ENCODE measurements at places on chromosomes 1 and 21.

GRCh38 chr1:112394743-112395062, 1.3 kb upstream of the CTTNBP2NL start:
- no peak for DNase-seq

GRCh38 chr21:46550116-46550941, 54.6 kb downstream of the S100B start:
- peak; percentile 41 for DNase-seq

DNA sequence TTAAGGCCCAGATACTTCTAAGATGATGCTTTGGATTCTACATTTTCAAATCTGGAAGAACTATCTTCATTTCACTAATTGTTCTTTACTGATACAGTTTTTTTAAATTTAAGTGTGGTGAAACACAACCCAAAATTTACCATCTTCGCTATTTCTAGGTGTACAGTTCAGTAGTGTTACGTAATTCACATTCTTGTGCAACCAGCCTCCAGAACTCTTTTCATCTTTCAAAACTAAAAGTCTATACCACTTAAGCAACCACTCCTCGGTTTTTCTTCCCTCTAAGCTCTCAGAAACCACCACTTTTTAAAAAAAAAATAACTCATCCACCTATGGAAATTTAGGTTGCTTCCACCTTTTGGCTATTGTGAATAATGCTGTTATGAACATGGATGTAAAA, 220.7 kb downstream of the PDE4B start:
- no peak for DNase-seq

GRCh38 chr1:153749408-153750005, 21.7 kb downstream of the INTS3 start:
- DNase-seq: peak; percentile 55

DNA sequence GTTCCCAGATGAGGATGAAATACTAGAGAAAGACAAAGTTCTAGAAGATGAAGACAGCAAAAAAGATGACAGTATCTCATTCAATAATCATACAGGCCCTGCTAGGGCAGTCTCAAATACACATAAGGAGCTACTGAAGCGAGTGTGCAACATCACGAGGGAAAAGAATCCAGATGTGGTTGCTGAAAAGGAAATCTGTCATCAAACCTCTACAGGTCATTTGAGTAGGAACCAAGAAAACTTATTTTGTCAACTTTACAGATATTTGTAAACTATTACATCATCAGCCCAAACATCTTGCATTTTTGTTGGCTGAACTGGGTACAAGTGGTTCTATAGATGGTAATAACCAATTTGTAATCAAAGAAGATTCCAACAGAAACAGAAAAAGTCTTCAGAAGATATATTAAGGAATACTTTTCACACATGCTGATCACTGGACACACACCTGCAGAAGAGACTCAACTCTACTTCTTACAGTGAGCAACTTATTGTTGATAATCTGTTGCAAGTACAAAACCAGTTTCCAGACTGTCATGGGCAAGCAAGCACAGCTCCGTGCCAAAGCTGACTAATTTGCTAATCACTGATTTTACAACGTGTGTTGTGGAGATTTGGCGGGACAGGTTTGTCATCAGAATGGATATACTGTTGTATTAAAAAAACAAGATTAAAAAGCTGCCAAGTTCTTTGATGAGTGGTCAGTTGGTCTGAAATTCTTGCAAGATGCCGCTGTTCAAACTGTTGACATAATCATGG, 42.1 kb downstream of the TRIM33 start:
- no peak for DNase-seq

DNA sequence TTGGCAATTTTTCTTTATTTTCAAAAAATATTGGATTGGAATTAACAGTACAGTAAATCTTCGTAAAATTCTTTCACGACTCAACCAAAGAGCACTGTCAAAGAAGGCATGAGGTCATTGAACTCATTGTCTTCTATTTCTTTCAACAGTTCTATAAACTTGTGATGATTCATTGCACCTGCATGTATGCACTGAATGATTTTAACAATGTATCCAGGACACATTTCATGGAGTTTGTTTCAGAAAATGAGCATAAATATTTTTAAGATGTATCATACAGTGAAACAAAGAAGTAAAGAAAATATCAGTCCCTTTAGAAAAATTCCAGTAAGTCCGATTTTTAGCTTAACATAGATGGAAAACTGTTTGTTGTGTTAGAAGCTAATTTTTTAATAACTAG, 33.6 kb upstream of the CD34 start:
- no peak for DNase-seq

DNA sequence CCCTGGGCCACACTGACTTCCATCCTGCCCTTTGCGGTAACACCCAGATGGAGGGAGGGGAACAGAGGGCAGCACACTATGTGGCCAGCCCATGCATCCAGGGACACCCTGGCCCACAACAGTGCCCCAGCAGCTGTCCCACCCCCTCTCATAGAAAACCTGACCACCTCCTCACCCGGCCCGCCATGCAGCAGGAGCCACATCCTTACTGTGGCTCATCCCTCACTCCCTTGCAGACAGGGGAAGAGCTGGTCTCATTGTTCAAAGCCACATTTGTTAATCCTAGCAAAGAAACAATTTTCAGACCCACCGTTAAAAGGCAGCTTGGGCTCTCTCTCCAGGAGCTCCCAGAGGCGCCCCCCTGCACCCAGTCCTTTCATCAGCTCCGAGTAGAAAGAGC, 23.2 kb upstream of the NUP133 start:
- no peak for DNase-seq

DNA sequence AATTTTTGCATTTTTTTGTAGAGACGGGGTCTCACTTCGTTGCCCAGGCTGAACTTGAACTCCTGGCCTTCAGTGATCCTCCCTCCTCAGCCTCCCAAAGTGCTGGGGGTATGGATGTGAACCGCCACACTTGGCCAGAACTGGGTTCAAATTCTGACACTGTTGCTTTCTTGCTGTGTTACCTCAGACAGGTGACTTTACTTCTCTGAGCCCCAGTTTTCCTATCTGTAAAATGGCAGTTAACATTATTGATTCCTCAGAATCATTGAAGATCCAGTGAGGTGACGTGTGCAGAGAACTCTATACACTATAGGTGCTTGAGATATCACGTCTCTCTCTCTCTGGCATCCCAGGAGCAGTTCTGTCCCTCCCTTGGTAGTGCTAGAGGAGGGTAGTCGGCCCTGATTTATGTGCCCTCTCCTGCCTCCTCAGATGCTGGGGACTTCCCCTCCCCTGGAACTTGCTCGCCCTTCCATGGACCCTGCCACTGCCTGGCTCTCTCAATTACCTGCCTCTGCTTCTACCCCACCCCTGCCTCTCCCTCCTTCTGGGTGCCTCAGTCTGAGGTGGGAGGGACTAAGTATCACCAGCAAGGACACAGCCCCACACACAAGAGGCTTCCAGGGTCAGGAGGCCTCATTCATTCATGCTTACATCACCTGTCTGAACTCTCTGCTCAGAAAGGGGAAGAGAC, 2.8 kb upstream of the HPCA start:
- DNase-seq: no peak

DNA sequence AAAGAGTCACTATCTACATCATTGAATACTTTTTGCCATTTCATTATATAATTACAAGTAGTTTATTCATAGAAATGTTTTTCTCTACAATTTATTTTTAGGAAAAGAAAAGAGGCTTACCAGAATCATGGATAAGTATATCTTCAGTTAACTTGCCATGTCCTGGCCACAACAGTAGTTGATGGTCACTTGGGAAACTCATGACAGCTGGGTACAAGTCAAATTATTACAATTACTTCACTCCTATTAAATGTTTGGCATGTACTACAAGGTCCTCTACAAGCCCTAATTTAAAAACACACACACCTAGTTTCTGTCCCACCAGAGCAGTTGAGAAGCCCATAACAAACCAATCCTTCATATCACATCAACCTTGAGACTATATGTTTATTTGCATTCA, 29.4 kb downstream of the PALMD start:
- DNase-seq: no peak

DNA sequence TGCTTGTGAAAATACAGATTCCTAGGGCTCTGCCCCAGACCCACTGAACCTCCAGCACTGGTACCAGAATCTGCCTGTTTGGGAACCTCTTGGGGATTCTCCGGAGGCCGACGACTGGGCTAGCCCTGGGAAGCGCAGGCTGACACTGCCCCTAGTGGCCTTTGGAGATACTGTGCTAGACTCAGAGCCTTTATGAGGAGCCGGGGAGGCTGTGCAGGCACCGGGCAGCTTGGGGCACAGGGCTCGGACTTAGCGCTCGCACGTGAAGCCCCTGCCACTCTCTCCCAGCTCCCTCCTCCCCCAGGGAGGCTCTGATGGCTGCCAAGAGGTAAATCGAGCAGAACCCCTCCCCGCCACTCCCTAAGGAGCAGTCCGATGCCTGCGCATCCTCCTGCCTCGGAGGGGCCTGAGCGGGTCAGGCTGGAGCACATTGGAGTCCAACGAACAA, 144.6 kb upstream of the TNR start:
- DNase-seq: no peak

GRCh38 chr1:18198260-18198659, 90.7 kb downstream of the IGSF21 start:
- DNase-seq: no peak

DNA sequence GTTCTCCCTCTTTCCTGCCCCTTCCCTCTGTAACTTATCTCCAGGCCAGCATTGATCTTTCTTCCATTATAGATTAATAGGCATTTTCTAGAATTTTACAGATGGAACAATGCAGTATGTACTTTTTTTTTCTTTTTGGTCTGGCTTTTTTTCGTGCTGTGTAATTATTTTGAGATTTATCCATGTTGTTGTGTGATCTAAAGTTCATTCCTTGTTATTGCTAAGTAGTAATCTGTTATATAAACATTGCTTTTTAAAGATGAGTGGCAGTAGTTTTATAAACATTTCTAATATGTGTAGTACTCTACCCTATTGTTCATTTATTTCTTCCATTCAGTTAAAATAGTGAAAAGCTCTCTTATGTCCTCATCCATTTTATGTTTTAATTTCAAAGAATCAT, 5.9 kb downstream of the LYST start:
- no peak for DNase-seq

DNA sequence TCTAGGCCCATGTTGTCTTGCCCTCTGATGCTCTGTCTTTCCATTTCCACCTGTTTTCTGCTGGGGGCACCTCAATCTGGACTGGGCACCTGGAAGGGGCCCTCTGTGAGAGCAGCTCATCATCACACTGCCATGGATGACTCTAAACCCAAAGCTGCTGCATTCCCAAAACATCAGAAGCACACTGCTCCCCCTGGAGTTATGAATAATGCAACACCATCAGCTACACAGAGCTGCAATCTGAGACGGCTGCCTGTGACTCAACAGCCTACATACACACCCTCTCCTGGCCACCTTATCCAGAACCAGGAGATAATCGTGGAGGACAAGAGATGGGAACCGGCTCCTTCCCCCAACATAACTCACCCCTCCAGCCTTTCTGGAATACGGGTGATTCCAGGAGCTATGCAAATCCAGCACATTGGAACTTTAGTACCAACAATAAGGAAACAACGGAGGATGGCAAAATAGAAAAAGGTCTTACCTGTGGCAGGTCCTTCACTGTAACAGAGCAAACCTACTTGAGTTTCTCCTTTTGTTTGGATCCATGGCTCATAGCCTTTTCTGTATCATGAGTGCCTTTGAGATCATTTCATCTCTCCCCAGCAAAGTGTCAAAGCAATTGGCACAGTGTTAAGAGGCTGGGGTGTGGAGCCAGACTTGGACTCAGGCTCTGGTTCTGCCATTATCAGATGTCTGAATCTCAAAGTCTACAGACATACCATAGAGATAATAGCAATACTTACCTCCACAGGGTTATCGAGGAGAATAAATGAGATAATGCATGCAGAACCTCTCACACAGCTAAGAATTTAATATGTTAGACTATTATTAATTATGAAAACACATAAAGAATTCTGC, 29.3 kb downstream of the AK2 start:
- DNase-seq: no peak

- no peak for DNase-seq
These were observed 4.3 kb upstream of the STK40 start for GRCh38 chr1:36389999-36390398.

DNA sequence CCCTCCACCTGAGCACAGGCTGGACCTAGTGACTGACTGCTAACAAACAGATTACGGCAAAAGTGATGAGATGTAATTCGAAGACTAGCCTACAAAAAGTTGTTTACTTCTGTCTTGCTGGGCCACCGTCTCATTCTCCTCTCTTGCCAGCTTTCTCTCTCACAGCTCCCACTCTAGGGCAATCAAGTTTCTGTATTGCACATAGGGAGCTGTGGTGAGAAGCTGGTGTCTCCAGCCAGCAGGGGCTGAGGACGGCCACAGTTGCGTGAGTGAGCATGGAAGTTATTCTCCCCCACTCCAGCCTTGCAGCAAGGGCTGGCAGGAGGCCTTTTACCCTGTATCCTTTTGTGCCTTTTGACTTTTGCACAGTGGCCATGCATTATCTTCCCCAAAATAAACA, 8.6 kb upstream of the COL6A2 start:
- no peak for DNase-seq

DNA sequence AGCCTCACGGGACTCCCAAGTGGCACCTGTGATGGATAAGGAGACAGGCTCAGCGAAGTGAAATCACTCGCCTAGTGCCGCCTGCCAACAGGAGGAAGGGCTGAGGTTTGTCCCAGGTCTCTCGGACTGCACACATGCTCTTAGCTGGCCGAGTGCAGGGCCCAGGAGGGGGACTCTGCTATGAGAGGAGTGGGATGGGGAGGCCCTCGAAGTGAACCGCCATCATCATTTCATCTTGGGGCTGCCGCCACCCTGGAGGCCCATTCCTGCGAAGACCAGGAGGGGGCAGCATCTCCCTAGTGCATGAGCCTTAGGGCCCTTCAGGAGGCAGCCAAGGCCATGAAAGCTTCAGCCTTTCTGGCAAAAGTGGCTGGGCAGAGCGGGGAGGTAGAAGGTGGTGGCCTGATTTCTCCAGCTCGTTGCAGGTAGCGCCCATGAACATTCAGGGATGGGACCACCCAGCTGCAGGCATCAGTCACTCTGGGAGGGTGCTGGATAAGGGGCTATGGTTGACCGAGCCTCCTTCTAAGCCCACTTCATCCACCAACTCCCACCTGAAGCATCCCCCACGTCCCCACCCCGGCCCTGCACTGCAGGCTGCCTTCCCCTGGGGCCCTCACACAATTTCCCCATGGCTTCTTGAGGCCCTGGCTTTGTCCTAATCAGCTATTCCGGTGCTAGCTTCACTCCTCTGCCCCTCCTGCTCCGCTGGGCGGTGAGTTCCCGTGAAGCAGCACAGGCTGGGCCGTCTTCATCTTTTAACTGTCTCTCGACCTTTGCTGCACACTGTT, 17.2 kb upstream of the RASSF5 start:
- DNase-seq: peak; percentile 40

- no peak for DNase-seq
These were observed 510 bp upstream of the UBIAD1 start for GRCh38 chr1:11272544-11272831.
